ENCODE measurements at places on chromosomes 5 and 9.
A peak's percentile ranks its signal among the peaks of the same experiment; 100 is the strongest.

GRCh38 chr9:130948266-130948665 lies 9.2 kb upstream of the FIBCD1 start:
- DNase-seq = no peak

DNA sequence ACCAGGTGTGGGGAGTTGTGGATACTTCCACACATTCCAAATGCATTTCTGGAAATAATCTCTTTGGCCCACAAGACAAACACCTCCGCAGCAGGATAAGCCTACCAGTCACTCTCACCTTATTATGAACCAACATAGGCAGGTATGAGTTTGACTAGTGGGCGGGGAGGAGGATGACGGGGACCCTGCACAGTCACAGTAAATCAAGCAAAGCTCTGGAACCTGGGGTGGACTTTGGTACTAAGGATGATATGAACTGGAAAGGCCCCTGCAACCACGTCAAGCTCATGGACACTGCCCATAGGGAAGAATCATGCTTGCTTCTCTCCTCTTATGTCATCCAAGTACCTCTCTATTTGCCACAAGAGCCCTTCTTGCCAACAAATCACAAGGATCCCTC lies 259.4 kb downstream of the HSPA4 start:
- no peak for DNase-seq

DNA sequence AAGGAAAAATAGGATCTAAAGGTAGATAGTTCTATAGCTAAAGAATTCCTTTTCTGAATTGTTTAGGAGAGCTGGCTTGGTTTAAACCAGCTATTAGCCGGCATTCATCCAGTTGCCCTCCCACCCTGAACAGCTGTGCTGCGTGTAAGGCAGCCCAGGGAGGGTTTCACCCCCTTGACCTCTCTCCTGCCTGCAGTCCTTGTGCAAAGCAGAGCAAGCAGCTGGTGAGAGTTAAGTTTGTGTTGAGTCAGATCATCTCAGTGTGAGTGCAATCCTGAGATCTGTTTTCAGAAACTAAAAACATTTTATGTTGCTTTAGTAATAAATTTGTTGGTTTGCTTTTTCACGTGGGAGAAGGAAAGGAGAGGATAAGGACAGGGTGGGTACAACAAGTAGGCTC lies 13.0 kb downstream of the SLC25A25 start:
- DNase-seq = no peak

DNA sequence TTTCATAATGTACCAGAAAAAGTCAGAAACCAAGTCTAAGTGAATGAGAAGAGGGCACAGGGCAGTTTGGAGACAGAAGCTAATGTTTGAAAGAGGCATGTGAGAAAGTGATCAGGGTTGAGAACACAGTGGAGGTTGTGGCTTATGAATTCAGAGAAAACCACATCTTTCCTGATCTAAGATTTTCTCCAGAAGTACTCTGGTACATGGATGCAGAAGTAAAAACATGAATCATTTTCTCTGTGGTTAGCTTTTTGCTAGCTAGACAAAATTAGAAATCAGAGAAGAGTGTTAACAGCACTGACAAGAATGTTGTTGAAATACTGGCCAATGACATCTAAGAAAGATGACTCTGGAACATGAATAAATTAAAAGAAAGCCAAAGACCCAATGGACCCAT lies 541.1 kb downstream of the DNAH5 start:
- DNase-seq = no peak

- no peak for DNase-seq
Measured at GRCh38 chr5:57318251-57318650, 144.4 kb downstream of the GPBP1 start.

- DNase-seq = no peak
Measured at GRCh38 chr5:149831492-149831891, 101.4 kb downstream of the PPARGC1B start.

- DNase-seq = no peak
Measured at GRCh38 chr5:76765249-76765648, 49.3 kb downstream of the F2R start.

GRCh38 chr5:141734501-141735229 lies 52.6 kb upstream of the ARAP3 start:
- peak; percentile 20 for DNase-seq

DNA sequence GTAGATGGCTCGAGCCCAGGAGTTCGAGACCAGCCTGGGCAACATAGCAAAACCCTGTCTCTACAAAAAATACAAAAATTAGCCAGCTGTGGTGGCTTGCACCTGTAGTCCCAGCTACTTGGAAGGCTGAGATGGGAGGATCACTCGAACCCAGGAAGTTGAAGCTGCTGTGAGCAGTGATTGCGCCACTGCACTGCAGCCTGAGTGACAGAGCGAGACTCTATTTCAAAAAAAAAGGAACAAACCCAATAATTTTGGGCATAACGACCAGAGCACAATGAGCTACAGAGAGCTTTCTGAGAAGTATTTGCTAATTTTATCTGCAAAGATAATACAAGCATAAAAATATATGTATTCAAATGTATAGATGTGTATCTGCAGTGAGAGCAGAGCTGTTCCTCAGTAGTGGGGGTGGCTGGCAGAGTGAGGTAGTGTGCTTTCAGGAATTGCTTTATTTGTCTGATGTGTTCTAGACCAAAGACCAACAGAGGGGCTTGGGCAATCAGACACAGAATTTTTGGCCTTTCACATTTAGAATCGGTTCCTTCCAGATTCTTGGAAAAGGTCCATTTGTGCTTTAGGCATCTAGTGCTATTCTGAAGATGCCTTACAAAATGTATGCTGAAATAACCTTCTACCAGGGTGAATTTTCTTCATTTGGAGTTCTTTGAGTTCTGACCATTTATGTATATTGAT lies 5.2 kb downstream of the DOCK8 start:
- no peak for DNase-seq

DNA sequence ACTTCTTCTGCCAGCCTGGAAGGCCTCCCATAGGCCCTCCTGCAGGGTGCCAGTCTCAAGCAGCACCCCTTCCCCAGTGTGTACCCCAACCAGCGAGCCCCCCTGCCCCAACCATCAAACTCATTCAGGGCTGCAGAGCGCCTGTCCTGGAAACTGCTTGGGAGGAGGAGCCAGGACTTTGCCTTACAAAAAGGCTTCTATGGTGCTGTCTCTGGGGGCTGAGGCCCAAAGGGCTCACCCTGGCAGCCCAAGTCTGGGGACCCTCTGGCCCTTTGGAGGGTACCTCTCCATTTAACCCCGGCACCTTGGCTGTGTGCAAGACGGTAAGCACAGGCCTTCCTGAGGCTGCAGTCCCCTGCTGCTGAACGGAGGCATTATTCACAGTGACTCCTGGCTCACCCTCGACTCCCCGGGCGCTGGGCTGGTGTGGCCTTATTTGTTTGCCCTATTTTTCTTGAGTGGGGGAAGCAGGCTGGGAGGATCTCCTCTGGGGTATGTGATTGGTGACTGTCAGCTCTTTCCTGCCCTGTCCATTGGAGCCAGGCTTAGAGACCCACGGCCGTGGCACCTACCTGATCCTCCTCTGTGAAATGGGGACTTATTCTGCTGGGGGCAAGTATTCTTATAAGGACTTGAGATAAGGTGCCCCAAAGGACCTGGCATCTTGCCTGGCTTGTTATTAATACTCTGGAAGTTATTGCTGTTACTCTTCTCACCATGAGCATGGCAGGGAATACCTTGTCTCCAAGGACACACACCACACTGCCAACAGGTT lies 5.8 kb downstream of the LMX1B start:
- no peak for DNase-seq

DNA sequence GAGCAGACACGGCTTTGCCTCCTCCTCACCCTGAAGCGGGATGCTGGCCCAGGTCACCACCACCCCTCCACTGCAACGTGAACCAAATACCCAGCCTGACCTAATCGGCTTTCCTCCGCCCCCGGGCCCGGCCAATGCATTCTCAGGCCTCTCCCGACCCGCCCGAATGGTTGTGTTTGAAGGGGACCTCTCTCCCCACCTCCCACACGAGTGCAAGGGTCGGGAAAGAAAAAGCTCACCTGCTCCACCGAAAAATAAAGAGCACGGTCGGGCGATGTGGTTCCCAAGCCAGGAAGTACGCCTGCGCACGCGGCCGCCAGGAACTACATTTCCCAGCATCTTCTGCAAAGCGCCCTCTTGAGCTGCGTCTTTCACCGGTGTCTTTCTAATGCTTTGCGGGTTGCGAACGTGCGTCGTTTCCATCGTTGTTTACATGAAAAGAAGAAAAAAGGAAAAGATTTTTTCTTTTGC lies at the start of gene ZNF883:
TSS of gene ZNF883 (minus strand) at position 282 of the 471 bp plus-strand sequence.
- peak; percentile 32 for DNase-seq

- DNase-seq = no peak
Measured at GRCh38 chr5:143471666-143472464, 68.4 kb upstream of the NR3C1 start.

- no peak for DNase-seq
Measured at GRCh38 chr9:9631284-9631683, 981.5 kb downstream of the PTPRD start.

DNA sequence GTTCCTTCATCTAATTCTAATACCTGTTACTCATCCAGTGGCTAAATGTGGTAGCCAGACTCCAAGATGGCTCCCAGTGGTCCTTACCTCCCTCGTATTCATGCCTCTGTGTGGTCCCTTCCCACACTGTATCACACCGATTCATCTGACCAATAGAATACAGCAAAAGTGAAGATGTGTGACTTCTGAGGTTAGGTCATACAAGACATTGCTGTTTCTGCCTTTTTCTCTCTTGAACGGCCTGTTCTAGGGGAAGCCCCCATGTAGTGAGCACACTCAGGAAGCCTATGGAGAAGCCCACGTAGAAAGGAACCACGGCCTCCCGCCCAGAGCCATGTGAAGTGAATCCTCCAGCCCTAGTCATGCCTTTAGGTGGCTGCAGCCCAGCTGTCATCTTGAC lies 9.4 kb upstream of the C5 start:
- no peak for DNase-seq

DNA sequence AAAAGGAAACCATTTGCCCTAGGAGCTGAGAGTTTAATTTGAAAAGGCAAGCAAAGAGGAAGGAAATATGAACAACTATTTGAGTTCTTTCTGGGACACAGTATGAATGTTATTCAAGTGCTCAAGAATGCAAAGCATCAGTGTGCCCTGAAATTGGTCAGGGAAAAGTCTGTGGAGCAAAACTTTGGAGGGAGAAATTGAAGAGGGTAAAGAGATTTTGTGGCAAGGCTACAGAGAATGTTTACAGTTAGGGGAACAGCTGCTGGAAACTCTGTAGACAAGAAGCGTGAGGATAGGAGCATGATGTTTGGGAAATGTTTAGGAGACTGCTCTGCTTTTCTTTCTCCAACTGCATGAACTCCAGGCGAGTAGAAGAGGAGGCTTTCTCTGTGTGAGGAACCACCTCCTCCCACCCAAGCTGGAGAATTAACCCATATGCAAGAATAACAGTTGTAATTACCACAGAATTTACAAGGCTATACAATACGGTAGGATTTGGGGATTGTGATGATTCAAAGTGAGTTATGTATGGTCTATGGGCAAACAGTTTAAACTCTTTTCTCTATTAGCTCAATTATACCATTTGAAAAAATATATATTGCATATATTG lies 75.4 kb upstream of the IL7R start:
- DNase-seq = no peak

DNA sequence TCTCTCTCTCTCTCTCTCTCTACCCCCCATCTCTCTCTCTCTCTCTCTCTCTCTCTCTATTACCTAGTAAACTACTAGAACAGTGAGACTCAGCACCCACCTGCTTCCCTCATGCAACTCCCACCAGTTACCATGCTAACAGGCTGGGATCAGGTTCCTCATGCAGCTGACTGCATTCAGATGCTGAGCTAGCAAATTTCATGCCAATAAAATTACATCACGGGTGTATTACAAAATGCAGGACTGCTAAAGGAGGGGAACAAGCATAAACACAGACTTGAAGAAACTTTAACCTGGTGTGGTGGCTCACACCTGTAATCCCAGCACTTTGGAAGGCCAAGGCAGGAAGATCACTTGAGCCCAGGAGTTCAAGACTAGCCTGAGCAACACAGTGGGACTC lies 76.0 kb downstream of the CEMIP2 start:
- DNase-seq = no peak

DNA sequence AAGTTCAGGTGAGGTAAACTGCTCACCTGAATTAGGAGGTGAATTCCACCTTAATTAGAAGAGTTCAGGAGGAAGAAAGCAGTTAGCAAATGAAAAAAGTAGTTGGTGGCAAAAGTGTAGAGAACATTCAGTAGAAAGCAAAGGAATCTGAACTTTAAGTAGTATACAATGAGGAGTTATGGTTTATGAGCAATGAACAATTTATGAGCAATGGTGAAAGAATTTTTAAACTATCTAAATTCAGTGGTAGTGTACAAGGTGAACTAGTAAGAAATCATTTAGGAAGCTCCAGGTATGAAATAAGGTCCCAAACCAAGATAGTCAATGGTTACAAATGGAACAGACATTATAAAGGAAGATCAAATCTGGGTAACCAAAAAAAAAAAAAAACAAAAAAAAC lies 3.1 kb downstream of the CETN3 start:
- no peak for DNase-seq

GRCh38 chr5:159458217-159458711 lies 128.0 kb upstream of the IL12B start:
- peak; percentile 27 for DNase-seq

DNA sequence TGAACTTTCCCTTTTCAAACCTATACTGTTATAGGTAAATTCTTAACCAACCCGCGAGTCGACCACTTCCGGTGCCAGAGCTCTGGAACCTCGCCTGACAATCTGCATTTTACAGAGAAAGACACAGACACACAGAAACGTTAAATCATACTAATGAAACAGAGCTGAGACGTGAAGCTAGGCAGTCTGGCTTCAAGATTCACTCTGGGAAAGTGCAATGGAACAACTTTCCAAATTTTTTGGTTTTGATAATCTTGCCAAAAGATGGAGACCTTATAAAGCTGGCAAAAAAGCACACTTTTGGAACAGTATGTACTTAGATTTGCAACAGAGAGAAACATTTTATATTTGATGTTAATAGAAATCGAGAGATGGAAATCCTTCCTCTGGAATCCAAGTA lies 15.9 kb upstream of the WNT8A start:
- DNase-seq = no peak

DNA sequence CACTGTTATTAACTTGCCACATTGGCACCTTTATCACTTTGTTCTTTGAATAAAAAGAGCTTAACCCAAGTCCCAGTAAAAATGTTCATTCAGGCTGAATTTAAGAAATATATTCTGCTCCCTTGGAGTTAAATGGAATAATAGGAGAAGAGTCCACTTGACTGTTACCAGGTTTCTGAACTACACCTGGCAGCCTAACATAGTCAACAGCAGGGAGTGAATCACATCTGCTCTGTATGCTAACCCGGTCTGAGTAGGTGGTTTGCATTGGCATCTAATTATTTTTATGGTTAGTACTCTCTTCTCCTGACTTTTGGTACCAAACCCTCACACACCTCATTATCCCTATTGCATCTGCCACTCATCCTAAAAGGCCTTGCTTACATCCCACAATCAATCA lies 86.7 kb downstream of the STK32A start:
- no peak for DNase-seq

DNA sequence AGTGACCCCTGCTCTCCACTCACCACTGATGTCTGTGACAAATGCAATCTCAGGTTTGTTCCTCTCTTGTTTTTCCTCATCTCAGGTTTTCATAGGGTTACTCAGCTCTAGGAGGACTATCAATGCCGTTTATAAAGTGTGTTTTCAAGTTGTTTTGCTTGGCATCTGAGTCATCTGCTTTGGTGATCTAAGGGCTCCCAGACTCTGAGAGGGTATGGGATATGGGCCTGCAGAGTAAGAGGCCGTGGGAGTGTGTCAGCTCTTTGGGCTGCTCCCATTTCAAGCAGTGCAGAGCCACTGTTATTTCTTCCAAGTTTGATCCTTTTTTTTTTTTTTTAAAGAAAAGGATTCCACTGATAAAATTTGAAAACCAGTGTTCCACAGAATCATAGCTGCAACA lies 46.3 kb downstream of the NNT start:
- DNase-seq = no peak

GRCh38 chr5:140711794-140712193 lies 11.5 kb downstream of the ZMAT2 start:
- DNase-seq = no peak
